Frontal cortex (tissue), 4 donors: ENCODE measurements at places on chromosomes 6 and 20.

DNA sequence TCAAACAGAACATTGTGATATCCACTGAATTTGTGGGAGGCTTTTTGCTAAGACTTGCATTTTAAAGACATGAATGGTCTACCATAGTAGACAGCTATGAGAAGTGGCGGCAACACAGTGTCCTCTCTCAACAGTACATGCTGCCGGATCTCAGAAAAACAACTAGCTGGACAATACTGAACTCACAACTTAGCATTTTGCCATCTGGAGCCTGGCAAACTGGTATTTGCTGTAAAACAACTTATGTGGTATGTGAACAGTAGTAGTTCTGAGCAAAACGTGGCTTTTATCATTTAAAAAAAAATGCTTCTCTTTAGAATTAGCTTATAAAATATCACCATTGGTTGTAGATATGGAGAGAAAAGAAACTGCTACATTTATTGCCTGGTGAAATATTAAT, 3.3 kb upstream of the PXDC1 start:
- DNase-seq, result no peak

DNA sequence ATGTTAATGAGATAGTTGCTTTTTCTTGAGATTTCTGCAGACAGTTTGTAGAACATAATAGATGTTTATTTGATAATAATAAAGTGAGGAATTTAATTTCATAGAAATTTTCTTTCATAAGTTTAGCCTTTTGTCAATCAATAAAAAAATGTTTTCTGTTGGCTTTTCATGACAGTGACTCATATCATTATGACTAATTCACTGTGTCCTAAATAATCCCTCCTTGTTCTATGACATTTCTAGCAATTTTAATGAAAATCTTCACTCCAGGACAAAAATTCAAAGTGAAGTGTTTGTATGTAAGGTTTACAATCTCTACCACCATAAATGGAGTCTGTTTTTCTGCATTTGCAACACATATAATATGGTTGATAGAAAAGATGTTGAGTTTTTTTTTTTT, 109.9 kb downstream of the UTRN start:
- DNase-seq, result no peak

- DNase-seq, result no peak
Measured at GRCh38 chr6:18436341-18436740, 49.2 kb downstream of the RNF144B start.

DNA sequence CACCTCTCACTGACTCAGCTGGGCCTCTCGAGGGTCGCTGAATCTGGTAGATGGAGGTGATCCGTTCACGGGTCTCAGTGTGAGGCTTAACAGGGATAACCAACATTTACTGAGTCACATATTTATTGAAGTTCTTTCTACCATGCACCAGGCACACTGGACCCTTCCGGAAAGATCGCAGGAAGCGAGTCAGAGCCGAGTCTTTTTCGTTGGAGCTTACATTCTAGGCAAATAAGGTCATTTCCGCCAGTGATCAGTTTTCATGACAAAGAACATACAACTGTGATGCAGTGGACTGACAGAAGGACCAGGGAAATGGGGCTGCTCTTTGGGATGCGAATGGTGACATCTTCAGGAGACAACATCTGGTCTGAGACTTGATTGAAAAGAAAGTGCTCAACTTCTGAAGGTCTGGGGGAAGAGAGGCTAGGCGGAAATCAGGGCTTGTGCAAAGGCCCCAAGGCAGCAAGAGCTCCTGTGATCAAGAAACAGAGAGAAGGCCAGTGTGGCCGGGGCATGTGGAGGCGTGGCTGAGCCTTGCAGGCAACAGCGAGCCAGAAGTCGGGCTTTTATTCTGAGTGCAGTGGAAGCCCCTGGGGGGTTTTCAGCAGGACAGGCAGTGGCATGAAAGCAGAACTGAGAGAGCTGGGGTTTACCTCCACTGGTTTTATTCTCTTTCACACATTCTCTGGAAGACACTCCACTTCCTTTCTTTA, 56.7 kb downstream of the APCDD1L start:
- DNase-seq, result no peak

GRCh38 chr20:10555865-10556308, 117.9 kb downstream of the JAG1 start:
- no peak for DNase-seq

DNA sequence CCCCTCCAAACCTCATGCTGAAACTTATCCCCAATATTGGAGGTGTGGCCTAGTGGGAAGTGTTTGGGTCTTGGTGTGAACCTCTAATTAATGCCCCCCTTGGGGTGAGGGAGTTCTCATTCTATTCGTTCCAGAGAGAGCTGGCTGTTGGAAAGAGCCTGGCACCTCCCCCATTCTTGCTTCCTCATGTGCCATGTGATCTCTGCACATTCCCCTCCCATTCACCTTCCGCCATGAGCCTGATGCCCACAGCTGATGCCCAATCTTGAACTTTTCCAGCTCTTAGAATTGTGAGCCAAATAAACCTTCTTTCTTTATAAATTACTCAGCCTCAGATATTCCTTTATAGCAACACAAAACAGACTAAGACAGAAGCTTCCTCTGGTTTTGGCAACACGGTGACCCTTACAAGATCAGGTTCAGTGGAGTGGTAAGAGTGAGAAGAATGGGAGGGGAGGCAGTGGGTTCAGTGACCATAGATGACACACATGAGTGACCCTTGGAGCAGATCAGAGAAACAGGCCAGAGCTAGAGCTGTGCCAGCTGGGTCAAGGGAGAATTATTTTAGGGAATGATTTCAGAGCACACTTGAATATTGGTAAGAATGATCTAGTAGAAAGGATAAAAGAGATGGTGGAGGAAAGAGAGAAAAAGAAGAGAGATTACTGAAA, 176.4 kb downstream of the LY86 start:
- DNase-seq, result no peak

- no peak for DNase-seq
Measured at GRCh38 chr6:14271789-14272736, 154.5 kb downstream of the CD83 start.

DNA sequence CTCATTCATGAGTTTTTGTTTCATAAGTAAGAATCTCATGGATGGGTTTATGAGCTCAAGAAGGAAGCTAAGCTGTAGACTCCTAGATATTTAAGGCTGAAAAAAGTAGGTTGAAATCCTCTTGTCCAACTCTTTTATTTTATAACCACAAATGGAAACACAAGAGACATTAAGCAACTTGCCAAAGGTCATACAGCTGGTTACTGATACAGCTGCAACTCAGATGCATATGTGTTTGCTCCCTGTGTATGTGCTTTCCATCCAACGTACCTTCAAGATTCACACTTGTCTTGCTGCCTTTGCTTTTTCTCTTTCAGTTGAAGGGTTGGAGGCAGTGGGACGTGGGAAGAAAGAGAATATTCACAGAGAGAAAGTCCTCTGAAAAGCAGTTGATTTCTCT, 153.5 kb upstream of the STMND1 start:
- no peak for DNase-seq

- DNase-seq, result no peak
Measured at GRCh38 chr6:124443541-124443940, 518.7 kb upstream of the RNF217 start.

- no peak for DNase-seq
Measured at GRCh38 chr6:154390034-154390433, 33.4 kb upstream of the IPCEF1 start.

- no peak for DNase-seq
Measured at GRCh38 chr20:46900086-46900485, 5.4 kb downstream of the EYA2 start.

DNA sequence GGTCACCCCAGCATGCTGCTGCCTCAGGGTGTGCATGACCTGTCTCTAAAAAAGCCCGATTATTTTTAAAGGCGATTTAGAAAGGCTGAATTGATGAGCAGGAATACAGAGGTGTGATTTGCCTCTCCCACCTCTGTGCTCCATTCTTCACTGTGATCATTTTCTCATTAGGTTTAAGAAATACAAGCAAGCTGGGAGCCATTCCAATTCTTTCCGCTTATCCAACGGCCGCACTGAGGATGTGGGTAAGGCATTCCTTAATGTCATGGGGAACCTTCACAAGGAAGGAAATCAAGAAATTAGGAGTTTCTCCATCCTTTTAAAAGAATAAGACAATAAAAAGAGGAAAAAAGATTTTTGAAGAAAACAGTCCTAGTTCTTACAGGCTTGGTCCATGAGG, 55.6 kb upstream of the GNRH2 start:
- no peak for DNase-seq

- DNase-seq, result no peak
Measured at GRCh38 chr6:135701426-135701825, 150.1 kb upstream of the PDE7B start.

DNA sequence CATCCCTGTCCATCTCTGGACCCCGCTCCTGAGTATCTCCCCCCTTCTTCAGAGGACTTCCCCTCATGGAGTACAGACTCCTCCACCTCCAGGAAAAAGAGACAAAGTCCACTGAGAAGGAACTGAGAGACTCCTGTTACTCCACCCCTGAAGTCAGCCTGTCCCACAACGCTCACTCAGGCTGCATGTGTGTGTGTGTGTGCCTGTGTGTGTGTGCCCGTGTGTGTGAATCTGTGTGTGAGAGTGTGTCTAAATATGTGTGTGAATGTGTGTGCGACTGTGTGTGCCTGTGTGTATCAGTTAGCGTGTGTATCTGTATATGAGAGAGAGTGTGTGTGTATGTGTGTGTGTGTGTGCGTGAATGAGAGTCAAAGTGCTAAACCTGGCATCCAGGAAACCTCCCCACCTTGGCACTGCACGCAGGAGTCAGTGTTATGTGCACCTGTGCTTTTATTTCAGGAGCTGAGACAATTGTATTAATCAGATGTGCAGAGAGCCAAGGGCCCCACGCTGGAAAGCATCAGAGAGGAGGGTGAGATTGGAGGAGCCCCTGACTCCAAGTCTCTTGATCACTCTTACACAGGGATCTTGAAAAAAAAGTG, 39.0 kb downstream of the HLA-A start:
- DNase-seq, result no peak

GRCh38 chr20:46631212-46631869, 19.9 kb downstream of the SLC13A3 start:
- no peak for DNase-seq

DNA sequence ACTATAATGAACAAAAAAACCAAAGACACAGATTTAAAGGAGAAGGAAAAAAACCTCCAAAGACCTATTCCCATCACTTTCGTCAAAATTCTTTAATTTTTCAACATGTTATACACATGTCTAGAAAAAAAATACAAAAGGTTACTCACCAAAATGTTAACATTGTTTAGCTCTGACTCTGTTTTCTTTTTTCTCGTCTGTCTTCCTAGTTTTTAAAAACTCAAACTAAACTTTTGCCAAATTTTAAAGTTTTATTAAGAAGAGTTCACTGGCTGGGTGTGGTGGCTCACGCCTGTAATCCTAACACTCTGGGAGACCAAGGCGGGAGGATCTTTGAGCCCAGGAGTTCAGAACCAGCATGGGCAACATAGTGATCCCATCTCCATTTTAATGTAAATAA, 10.8 kb downstream of the MCUR1 start:
- no peak for DNase-seq
